Hair follicle dermal papilla cell (primary cell): ENCODE measurements at places on chromosomes 12 and 14. TPM values are rescaled to one million over a fixed set of nuclear protein-coding genes. Genes with fewer than 3 reads are reported as not detected.

Gene SMCO2
- not detected in 2 replicates for total RNA-seq

Gene SLC25A47
- 0.16 TPM in 1 of 2 replicates, not detected in the other for total RNA-seq

Gene RHOJ
- total RNA-seq, result 0.32 and 1.8 TPM in 2 replicates

Gene SERPINA9
- not detected in 2 replicates for total RNA-seq

Gene TTC9
- 0.97 and 1.7 TPM in 2 replicates for total RNA-seq

Gene PRPH
- 0.12 and 0.16 TPM in 2 replicates for total RNA-seq

Gene GPR135
- total RNA-seq, result 4.1 and 4.7 TPM in 2 replicates

Gene CRIP1
- total RNA-seq, result 13.1 and 26.5 TPM in 2 replicates

Gene TEAD4
- total RNA-seq, result 18.9 and 26.1 TPM in 2 replicates

Gene CLEC14A
- 7.7 and 15.3 TPM in 2 replicates for total RNA-seq

Gene WASHC3
- total RNA-seq, result 69.9 and 93.9 TPM in 2 replicates

Gene WNT5B
- total RNA-seq, result 312 and 507 TPM in 2 replicates

Gene ARHGEF40
- 72.0 and 87.1 TPM in 2 replicates for total RNA-seq

Gene OVCH1
- total RNA-seq, result not detected in 2 replicates

Gene TMEM132C
- not detected in 2 replicates for total RNA-seq

Gene RBM25
- 36.2 and 37.5 TPM in 2 replicates for total RNA-seq

Gene CRADD
- total RNA-seq, result 12.7 and 15.1 TPM in 2 replicates

Gene RHEBL1
- 0.36 TPM in 1 of 2 replicates, not detected in the other for total RNA-seq

Gene PMCH
- not detected in 2 replicates for total RNA-seq

Gene NEMF
- 50.4 and 57.9 TPM in 2 replicates for total RNA-seq

Gene CCDC198
- not detected in 2 replicates for total RNA-seq

Gene PPP4R4
- total RNA-seq, result 2.7 and 5.4 TPM in 2 replicates

Gene AKAP5
- 0.36 and 0.65 TPM in 2 replicates for total RNA-seq

Gene GOLT1B
- total RNA-seq, result 70.6 and 80.4 TPM in 2 replicates
